ENCODE measurements at places on chromosomes 12 and 14.

GRCh38 chr12:57340104-57340503 is 89.1 kb upstream of the STAC3 start:
- peak; percentile 44 for DNase-seq

- DNase-seq: no peak
Observed at GRCh38 chr14:56194042-56194441, 75.8 kb downstream of the PELI2 start.

DNA sequence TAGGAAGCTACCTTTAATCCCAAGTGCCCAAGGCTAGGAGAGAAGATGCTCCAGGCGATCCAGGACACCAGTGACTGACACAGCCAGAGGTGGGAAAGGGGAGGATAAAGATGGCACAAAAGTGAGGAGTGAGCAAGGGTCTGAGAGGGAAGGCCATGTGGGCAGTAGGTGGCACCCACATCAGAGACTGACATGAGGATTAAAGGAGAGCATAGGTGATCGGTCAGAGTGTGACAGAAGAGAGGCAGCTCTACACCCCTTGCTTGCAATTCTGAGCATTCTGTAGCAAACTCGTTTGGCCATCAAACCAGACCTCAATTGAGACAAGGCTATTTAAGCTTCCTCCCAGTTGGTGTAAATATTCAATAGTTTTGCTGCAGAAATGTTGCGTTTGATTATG is 724 bp upstream of the CD27 start:
- no peak for DNase-seq

- peak; percentile 29 for DNase-seq
Observed at GRCh38 chr12:76519538-76519937, 40.0 kb downstream of the OSBPL8 start.

- DNase-seq: no peak
Observed at GRCh38 chr12:130955238-130955816, 1.6 kb downstream of the ADGRD1 start.

GRCh38 chr14:101503431-101504095 is 57.7 kb upstream of the DIO3 start:
- no peak for DNase-seq

DNA sequence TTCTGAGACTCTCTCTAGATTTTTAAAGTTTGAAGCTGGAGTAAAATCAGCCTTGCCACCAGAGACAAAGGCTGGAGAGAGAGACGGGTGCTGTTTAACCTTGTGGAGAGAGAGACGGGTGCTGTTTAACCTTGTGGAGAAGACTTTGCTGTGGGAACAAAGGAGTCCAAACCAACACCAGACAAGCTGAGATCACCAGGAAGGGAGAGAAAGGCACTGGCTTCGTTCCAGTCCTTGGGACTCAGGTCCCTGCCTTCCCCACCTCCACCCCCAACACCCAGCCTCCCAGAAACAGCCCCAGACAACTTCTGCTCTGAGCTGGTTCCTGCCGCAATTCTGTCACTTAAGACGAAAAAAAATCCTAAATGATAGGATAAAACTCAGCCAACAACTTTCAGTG is 1389.3 kb downstream of the AACS start:
- no peak for DNase-seq

DNA sequence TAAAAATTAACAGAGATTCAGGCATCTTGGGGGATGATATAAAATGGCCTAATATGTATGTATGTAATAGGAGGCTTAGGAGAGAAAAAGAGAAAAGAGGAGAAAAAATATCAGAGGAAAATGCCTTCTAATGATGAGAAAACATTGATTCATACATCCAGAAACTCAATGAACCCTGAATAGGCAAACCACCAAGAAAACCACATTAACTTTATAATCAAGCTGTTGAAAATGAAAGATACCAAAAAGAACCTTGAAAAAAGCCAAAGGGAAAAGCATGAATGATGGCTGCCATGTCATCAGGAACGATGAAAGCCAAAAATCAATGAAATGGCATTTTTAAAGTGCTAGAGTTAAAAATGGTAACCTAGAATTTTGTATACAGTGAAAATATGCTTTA is 180.2 kb downstream of the EPS8 start:
- DNase-seq: no peak

DNA sequence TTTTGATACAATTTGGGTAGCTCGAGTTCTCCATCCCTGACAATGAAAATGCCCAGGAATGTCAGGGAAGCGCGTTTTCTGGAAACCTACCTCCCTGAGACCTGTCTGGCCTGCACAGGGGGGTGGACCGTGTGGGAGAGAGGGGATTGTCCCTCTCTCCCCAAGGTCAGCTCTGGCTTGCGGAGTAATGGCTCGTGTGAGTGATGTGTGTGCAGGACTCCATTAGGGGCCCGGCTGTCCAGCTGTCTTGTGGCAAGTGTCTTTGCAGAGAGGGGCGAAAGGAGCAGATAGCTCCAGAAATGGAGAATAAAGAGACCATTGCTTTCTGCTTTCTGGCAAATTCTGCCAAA is 215.3 kb downstream of the CHST11 start:
- no peak for DNase-seq

GRCh38 chr12:130446846-130447654 is 109.4 kb downstream of the PIWIL1 start:
- no peak for DNase-seq

DNA sequence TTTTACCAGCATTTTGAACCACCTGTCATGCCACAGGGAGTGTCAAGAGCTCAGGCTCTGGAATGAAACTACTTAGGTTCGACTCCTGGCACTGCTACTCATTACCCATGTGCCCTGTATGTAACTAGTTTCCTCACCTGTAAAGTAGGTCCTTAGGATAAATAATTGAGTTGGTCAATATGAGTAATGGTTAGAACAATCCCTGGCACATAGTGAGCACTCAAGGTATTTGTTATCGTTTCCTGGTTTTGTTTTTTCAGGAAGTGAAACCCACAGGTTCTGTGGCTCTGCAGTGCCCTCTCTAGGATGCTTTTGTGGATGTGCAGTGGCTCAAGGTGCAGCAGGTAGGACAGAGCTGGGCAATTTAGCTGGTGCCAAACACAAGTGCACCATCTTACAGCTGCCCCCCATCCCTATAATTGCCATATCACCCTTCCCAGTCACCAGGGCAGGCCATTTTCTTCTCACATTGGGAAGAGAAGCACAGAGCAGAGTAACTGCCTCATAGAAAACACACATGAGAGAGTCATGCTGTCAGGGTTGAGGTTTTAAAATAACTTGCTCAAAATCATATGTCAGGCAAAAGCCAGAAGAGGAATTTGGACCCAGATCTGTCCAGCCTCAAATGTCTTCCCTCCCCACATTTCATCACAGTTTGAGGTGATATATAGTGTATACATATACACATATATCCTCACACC is 297.5 kb downstream of the RPAP3 start:
- peak; percentile 38 for DNase-seq

DNA sequence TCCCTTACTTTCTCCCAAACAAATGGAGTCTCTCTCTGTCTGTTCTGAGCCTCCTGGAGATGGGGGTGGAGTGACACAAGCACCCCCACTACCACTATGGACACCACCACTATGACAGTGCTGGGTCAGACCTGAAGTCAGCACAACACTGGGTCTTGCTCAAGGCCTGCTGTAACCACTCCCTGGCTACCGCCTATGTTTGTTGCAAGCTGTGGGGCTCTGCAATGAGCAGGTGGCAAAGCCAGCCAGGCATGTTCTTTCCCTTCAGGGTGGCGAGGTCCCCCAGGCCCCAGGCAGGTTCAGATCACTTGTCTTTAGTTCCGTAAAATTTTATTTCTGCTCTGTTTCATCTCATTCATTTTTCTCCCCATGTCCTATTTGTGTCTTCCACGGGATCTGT is 349.8 kb downstream of the TMEM121 start:
- no peak for DNase-seq

- peak; percentile 66 for DNase-seq
Observed at GRCh38 chr14:21846227-21846885, 172.7 kb upstream of the OR4E1 start.

GRCh38 chr14:28143316-28143715 is 623.3 kb upstream of the FOXG1 start:
- DNase-seq: no peak

- DNase-seq: no peak
Observed at GRCh38 chr14:55599250-55599879, 19.4 kb downstream of the KTN1 start.

DNA sequence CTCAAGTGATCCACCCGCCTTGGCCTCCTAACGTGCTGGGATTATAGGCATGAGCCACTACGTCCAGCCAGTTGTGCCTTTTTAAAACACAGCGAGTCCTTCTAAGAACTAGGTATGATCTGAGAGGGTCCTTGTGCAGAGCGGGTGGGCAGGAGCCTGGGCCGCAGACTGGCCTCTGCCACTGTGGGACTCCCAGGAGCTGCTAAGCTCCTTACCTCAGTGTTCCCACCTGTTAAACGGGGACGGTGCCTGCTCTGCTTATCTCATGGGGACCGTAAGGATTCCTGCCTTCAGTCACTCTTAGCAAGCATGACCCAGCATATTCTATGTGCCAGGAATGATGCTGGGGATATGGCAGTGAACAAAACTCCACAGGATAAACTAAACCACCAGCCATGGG is 136.9 kb downstream of the RBM19 start:
- DNase-seq: no peak

DNA sequence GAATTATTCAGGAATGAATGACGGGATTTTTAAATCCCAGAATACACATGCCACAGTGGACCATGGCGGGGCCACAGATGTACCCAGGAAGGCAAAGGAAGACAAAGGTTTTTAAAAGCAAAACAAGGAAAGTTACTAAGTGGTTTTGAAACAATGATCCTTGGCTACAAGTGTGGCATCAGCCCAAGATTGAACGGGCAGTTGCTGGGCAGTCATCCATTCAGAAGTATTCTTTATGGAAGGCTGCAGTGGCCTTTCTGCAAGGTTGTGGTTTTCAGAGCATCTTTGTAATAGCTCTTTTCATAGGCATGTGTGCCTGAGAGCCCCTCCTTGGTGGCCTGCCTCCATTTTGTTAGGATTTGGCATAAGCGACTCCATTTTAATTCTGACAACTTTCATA is 13.4 kb upstream of the IFI27 start:
- DNase-seq: no peak

DNA sequence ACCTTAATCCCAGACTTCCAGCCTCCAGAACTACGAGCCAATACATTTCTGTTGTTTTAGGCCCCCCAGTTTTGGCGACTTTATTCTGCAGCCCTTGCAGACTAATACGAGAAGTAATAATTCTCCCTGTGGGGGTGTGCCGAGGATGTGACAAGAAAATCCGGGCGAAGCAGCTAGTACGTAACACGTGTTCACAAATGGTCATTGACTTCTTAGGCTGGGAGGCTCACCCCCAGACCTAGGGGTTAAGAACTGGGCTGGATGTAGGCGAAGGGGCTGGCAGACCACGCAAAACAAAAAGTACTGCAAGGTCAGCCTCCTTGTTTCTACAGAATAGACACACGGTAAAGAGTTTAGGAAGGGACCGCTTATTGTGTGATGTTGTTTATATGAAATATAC is 69.8 kb upstream of the ESRRB start:
- DNase-seq: no peak

DNA sequence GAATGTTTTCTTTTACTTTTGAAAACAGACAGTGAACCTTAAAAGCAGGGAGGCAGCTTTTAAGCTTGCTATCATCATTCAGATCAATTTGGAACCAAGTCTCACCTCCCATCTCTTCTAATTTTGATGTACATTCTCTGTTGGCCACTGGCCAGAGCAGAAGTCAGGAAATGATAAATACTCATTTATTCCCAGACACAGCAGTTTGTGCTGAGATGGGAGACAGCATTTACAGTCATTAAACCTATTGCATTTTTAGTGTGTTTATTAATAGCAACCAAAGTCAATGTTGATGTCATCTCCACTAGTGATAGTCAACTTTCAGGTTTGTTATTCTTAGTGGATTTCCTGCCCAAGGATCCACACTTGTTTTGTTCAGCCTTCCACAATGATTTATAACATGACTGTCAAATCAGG is 320.0 kb upstream of the ATP2B1 start:
- DNase-seq: peak; percentile 7

DNA sequence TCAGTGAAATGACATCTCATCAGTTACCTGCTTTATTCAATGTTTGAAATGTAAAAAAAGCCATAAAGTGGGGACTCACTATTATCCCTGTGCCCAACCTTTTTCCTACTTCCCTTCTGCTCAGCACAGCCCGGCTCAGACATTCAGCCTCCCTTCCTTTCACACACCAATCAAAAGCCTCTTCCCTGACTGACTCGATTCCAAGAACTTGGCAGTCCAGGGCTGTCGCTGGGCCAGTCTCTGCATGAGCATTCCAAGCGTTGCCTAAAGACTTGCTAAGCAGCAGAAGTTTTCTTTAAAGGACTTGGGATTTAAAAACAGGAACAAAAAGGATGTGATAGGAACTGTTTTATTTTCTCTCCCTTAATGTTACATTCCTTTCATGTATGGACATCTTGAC is 22.7 kb downstream of the ITPR2 start:
- DNase-seq: no peak

GRCh38 chr14:91249841-91250616 is 5.5 kb upstream of the GPR68 start:
- peak; percentile 54 for DNase-seq

DNA sequence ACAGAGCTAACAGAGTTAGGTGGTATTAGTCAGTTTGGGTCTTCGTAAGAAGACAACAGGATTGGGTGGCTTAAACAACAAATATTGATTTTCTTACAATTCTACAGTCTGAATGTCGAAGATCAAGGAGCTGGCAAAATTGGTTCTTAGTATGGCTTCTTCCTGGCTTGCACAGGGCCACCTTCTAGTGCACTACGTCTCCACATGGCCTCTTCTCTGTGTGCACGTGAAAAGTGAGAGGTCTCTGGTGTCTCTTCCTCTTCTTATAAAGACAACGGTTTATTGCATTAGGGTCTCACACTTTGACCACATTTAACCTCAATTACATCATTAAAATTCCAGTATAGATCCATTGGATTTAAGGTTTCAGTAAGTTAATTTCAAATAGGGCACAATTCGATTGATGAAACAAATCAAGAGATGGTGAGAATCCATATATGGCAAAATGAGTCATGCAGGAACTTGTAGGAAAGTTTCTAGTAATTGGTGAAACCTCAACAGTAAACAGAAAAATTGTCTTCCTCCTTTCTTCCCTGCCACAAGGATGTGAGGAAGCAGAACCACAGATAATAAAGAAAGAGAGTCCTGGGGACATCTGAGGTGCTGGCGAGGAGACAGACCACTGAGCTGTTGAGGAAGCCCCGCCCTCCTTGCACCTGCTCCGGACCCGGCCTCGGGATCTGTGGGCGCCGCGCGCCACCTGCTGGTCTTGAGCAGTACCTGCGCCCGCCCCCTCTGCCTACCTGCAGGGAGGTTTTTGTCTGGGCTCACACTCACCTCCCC is 846.7 kb downstream of the TMEM121 start:
- DNase-seq: peak; percentile 82

DNA sequence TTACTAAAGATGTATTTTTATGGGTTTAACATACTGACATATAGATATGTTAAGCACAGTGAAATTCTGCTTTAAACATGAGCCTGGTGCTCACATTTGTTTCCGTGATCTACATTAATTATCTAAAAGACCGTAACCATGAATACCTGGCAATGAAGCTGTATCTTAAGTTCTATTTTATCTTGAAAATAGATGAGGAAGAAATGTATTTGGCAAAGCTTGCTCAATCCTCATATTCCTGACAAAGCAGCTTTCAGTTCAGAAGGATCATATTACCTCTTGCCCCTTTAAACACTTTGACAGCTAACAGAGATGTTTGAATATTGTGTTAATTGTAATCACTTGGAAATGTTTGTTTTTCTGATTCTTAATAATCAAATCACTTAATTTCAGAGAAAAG is 9.8 kb downstream of the EPYC start:
- no peak for DNase-seq

All from hematopoietic multipotent progenitor cell treated with erythropoietin and hydrocortisone succinate and interleukin-3 and kit ligand, for 6 days (in vitro differentiated cells).